ENCODE measurements at places on chromosomes 7 and 10. TPM values are rescaled to one million over a fixed set of nuclear protein-coding genes. Genes with fewer than 3 reads are reported as not detected.

DNA sequence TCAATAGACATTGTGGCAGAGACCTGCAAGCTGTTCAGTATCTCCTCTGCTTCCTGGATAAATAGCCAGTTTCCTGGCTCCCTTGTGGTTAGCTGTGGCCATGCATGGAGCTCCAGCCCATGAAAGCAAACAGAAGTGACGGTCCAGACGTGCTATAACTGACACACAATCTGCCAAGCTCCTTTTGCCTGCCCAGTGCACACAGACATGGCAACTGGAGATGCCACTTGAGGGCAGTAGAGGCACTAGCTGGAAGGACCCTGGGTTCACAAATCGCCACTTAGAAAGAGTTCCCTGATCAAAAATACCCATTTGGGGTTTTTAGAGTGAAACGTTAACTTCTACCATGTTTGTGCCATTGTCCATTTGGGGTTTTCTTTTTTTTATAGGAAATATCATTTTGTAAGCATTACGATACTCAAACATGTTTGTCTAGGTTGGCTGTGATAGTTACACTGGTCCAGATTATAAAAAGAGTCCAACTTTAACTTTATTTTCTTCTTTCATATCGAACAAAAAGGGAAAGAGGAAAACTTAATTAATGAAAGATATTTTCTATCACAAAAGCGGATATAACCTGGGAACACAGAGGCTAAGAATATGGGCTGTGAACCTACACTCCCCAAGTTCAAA, 31.3 kb downstream of the KIN start:
- H3K36me3 ChIP-seq: peaks cover 94% of the 10 kb centered on the region
- H3K4me3 ChIP-seq: no peak overlapping the region

- no peak overlapping the region for H3K4me3 ChIP-seq
- no peak for DNase-seq
- H3K36me3 ChIP-seq: no peaks in the 10 kb centered on the region
- H3K27ac ChIP-seq: no peak overlapping the region
Observed at GRCh38 chr7:20651960-20652544, 36.6 kb downstream of the ABCB5 start.

DNA sequence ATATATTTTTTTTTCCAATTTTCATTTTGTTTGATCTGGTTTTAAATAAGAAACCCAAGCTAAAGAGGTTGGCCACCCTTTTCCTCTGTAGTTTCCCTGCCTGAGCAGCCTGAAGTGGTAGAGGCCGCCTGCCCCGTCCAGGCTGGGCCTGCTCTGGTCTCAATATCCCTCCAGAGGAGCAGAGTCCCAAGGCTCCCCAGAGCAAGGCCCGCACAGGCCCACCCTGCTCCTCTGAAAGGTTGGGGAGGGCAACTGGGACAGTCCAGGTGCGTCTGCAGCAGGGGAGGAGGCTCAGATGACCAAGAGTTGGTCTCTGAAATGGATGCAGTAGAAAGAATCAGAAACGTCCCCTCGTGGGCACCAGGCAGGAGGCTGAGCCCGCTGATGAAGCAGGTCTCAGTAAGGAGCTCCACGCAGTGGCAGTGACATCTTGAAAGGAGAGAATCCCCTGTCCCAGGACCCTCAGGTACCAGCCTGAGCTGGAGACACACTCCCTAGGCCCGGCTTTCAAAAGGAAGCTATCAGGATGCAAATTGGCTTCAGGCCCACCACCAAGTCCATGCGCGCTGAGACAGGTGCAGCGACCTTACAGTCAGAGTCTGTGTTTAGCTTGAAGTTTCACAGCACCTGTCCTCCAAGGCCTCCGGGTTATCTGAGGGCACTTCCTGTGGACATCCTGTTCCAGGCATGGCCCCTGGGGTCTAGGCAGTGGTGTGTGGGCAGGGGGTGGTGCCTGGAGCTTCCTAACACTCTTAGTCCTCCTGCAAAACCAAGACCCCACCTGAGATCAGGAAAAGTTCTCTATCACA, 37.7 kb downstream of the EN2 start:
- H3K27ac ChIP-seq: no peak overlapping the region
- DNase-seq: no peak
- peaks cover 11% of the 10 kb centered on the region for H3K4me1 ChIP-seq

- no peaks in the 10 kb centered on the region for H3K36me3 ChIP-seq
- no peaks in the 10 kb centered on the region for H3K27me3 ChIP-seq
- no peak overlapping the region for H3K27ac ChIP-seq
- H3K4me3 ChIP-seq: no peak overlapping the region
- H3K4me1 ChIP-seq: peaks cover 39% of the 10 kb centered on the region
- no peak for DNase-seq
Observed at GRCh38 chr10:6199131-6199733, 3.5 kb upstream of the PFKFB3 start.

DNA sequence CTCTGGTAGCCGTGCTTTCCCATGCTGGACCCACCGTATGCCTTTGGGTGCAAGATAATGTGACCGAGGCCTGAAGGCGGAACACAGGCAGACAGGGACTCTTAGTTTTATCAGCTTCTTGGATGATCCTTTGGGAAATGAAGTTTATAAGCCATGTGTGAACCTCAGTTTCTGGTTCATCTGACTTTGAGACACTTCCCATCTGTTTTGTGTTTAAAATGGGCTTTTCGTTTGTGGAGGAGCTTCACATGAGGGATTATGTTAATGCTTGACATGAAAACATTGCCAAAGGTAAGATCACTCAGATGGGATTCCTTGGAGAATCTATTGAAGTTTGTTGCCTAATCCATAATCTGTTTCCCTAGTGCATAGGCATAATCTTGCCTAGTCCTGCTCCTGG, 249.8 kb upstream of the LYZL1 start:
- peaks cover 11% of the 10 kb centered on the region for H3K4me1 ChIP-seq
- DNase-seq: no peak
- H3K4me3 ChIP-seq: no peak overlapping the region
- no peaks in the 10 kb centered on the region for H3K27me3 ChIP-seq
- H3K27ac ChIP-seq: no peak overlapping the region

GRCh38 chr10:13074563-13075451, 25.2 kb upstream of the OPTN start:
- no peaks in the 10 kb centered on the region for H3K27me3 ChIP-seq
- peaks cover 6% of the 10 kb centered on the region for H3K4me1 ChIP-seq
- no peaks in the 10 kb centered on the region for H3K36me3 ChIP-seq
- no peak overlapping the region for H3K4me3 ChIP-seq
- no peak for DNase-seq

GRCh38 chr7:106535234-106535932, 125.6 kb downstream of the CCDC71L start:
- H3K4me3 ChIP-seq: no peak overlapping the region
- peak; percentile 62 for DNase-seq
- no peaks in the 10 kb centered on the region for H3K36me3 ChIP-seq
- H3K27me3 ChIP-seq: no peaks in the 10 kb centered on the region
- no peak overlapping the region for H3K27ac ChIP-seq
- no peaks in the 10 kb centered on the region for H3K4me1 ChIP-seq

DNA sequence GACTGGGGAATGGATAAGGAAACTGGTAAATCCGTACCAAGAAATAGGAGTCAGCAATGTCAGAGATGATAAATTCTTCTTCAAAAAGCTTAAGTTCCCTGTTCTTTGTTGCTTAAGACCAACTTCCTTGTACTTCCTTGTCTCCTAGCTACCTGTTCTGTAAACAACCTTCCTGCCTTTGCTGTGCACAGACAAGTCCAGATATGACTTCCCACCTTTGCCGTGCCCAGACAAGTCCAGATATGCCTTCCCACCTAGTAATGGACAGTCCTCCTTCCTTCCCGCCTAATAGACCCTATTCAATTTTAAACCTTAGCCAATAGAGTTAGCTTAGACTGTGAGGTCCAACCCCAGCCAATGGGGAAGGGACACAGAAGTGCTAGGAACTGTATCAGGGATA, 2.5 kb upstream of the ZNF33A start:
- peaks cover 16% of the 10 kb centered on the region for H3K4me1 ChIP-seq
- no peak overlapping the region for H3K27ac ChIP-seq

AVPI1 gene
- total RNA-seq: 35.8 TPM

- H3K4me3 ChIP-seq: no peak overlapping the region
- no peaks in the 10 kb centered on the region for H3K36me3 ChIP-seq
Observed at GRCh38 chr7:51620706-51621105, 304.1 kb upstream of the COBL start.

ZNF727 gene
- 4.6 TPM for total RNA-seq

- no peak overlapping the region for H3K4me3 ChIP-seq
- peak; percentile 84 for DNase-seq
- H3K27me3 ChIP-seq: no peaks in the 10 kb centered on the region
- no peaks in the 10 kb centered on the region for H3K4me1 ChIP-seq
- H3K36me3 ChIP-seq: no peaks in the 10 kb centered on the region
Observed at GRCh38 chr10:121064491-121064890, 213.3 kb downstream of the WDR11 start.

DNA sequence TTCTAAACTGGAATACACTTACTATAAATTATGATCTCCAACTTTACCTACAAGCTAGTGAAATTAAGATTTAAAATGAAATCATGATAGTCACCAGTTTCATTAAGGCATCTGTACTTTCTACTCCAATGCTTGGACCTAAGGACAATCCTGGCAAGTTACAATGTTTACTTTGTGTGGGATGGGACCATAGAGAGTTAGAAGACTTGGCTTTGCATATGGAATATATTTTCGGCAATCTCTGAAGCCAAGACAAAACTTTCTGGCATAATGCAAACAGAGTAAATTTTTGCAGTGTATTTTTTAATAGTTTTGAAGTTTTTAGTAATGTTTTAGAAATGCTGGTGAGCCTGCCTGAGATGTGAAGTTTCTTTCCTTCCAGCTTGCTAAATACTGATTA, 248.9 kb downstream of the ABCA13 start:
- H3K4me1 ChIP-seq: no peaks in the 10 kb centered on the region
- no peak for DNase-seq
- H3K36me3 ChIP-seq: no peaks in the 10 kb centered on the region
- no peak overlapping the region for H3K4me3 ChIP-seq

ADAM22 gene
- total RNA-seq: 2.1 TPM

DNA sequence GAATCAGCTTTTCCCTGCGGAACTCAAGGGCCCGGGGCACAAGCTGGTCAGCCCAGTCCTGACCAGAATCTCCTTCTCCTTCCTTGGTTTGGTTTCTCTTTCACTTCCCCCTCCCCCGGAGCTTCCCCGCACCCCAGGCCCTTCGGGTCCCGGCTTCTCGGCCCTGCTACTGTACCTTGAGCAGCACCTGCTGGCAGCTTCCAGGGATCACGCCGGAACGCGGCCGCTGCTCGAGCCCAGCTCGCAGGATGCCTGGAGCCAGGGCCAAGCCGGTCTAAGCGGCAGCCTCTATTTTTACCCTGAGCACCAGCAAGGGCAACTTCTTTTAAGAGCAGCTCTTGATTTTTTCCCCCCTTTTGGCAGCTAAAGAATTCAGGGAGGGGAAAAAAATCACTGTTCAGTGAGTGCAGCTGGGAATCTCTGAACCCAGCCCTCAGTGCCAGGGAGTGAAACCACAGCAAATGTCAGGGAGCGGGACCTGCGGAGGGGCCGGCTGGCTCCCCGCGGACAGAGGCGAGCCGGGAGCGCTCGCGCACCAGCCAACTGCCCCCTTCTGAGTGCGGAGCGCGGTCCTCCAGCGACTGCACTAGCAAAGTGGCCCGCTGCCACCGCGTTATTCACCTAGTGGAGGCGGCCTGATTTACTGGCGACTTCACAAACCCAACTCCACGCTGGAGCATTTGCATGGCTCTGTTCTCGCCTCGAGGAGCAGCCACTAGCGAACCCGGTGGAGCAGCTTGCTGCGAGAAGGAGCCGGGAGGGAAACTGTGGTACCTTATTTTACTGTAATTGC, 2.4 kb upstream of the INHBA start:
- DNase-seq: peak; percentile 95
- H3K36me3 ChIP-seq: no peaks in the 10 kb centered on the region
- no peaks in the 10 kb centered on the region for H3K27me3 ChIP-seq
- peak overlapping the region; percentile 86 for H3K27ac ChIP-seq
- peak overlapping the region; percentile 56 for H3K4me3 ChIP-seq

GRCh38 chr7:38428041-38428440, 154.6 kb upstream of the TARP start:
- no peak overlapping the region for H3K27ac ChIP-seq
- no peak for DNase-seq
- no peaks in the 10 kb centered on the region for H3K36me3 ChIP-seq
- no peaks in the 10 kb centered on the region for H3K4me1 ChIP-seq

- H3K4me3 ChIP-seq: no peak overlapping the region
- H3K27ac ChIP-seq: no peak overlapping the region
- H3K36me3 ChIP-seq: no peaks in the 10 kb centered on the region
- no peaks in the 10 kb centered on the region for H3K27me3 ChIP-seq
Observed at GRCh38 chr7:148898845-148899484, 14.9 kb upstream of the EZH2 start.

- H3K36me3 ChIP-seq: no peaks in the 10 kb centered on the region
- H3K4me3 ChIP-seq: no peak overlapping the region
- no peaks in the 10 kb centered on the region for H3K4me1 ChIP-seq
Observed at GRCh38 chr10:48614481-48615390, 9.9 kb upstream of the ARHGAP22 start.

GRCh38 chr10:124669824-124670654, 74.1 kb downstream of the FAM53B start:
- H3K27me3 ChIP-seq: no peaks in the 10 kb centered on the region
- no peak overlapping the region for H3K27ac ChIP-seq
- no peak overlapping the region for H3K4me3 ChIP-seq
- H3K4me1 ChIP-seq: peaks cover 85% of the 10 kb centered on the region
- DNase-seq: no peak

- H3K27ac ChIP-seq: peak within 1 kb of the TSS; percentile 89
- peaks cover 9% of the 10 kb centered on the region for H3K36me3 ChIP-seq
- H3K4me1 ChIP-seq: peaks cover 5% of the 10 kb centered on the region
- H3K4me3 ChIP-seq: peak within 1 kb of the TSS; percentile 69
- DNase-seq: no peak
- no peaks in the 10 kb centered on the region for H3K27me3 ChIP-seq
Observed at GRCh38 chr7:93921607-93922566, at the start of gene GNG11. Gene GNG11 (plus strand): TSS chr7:93921735. CDS start chr7:93922138, 403 bp downstream.

- H3K27ac ChIP-seq: no peak overlapping the region
- H3K27me3 ChIP-seq: no peaks in the 10 kb centered on the region
- no peak overlapping the region for H3K4me3 ChIP-seq
Observed at GRCh38 chr7:3861941-3862340, 560.9 kb downstream of the SDK1 start.

GRCh38 chr10:98258683-98259454, 9.1 kb downstream of the LOXL4 start:
- H3K36me3 ChIP-seq: no peaks in the 10 kb centered on the region
- H3K4me3 ChIP-seq: no peak overlapping the region
- peak; percentile 57 for DNase-seq
- no peak overlapping the region for H3K27ac ChIP-seq

GJC3 gene
- not detected for total RNA-seq

- no peak for DNase-seq
- no peak overlapping the region for H3K4me3 ChIP-seq
- H3K27me3 ChIP-seq: no peaks in the 10 kb centered on the region
- H3K27ac ChIP-seq: peak overlapping the region; percentile 76
- peaks cover 100% of the 10 kb centered on the region for H3K4me1 ChIP-seq
- no peaks in the 10 kb centered on the region for H3K36me3 ChIP-seq
Observed at GRCh38 chr10:79178614-79179163, 109.9 kb downstream of the ZMIZ1 start.

GRCh38 chr10:1328981-1329614, 272.9 kb downstream of the WDR37 start:
- H3K4me3 ChIP-seq: no peak overlapping the region
- no peak overlapping the region for H3K27ac ChIP-seq
- no peaks in the 10 kb centered on the region for H3K4me1 ChIP-seq
- H3K36me3 ChIP-seq: no peaks in the 10 kb centered on the region
